ENCODE measurements at places on chromosomes 5 and 9.

DNA sequence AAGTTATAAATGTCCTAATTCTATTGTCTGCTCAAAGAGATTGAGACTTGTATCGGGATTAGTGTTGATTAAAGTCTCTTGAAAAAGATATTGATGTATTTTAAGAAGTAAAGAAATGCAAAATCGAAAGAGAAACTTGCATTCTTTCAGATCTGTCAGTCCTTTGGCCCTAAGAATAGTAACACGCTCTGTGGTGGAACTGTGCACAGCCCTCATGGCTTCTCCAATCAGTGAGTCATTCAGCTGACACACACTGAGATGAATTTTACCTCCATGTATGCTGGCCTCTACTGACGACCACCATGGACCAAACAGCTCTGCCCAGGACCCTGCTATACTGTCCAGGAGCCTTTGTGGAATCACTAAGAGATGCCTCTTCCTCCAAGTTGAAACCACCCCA, 232.4 kb downstream of the ESM1 start:
- peak; percentile 71 for DNase-seq

GRCh38 chr5:2866662-2867372, 115.3 kb upstream of the IRX2 start:
- no peak for DNase-seq

- no peak for DNase-seq
These were observed 21.3 kb downstream of the HK3 start for GRCh38 chr5:176877793-176878331.

DNA sequence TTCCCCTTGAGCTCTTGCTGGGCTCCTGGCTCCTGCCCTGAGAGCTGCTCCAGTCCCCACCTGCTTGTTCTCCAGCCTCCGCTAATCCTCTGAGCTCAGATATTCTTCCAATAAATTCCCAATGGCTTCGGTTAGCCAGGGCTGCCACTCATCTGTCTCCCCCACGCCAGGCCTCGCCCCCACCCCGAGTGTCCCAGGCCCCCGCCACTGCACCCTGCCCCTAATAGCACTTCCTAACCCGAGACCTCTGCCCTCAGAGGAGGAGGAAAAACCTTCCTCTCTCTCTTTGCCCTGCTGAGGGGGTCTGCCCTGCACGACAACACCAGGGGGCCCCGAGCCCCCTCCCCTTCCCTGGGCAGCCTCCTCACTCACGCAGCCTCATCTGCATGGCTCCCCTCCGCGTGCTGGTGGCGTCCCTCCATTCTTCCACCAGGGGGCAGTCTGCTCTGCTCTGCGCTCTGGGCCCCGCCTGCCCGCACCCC, 5.4 kb upstream of the LCN15 start:
- DNase-seq = peak; percentile 55

GRCh38 chr5:132394667-132395259, 25.3 kb downstream of the SLC22A5 start:
- no peak for DNase-seq

- no peak for DNase-seq
These were observed 6.0 kb downstream of the IPPK start for GRCh38 chr9:92663951-92664350.

DNA sequence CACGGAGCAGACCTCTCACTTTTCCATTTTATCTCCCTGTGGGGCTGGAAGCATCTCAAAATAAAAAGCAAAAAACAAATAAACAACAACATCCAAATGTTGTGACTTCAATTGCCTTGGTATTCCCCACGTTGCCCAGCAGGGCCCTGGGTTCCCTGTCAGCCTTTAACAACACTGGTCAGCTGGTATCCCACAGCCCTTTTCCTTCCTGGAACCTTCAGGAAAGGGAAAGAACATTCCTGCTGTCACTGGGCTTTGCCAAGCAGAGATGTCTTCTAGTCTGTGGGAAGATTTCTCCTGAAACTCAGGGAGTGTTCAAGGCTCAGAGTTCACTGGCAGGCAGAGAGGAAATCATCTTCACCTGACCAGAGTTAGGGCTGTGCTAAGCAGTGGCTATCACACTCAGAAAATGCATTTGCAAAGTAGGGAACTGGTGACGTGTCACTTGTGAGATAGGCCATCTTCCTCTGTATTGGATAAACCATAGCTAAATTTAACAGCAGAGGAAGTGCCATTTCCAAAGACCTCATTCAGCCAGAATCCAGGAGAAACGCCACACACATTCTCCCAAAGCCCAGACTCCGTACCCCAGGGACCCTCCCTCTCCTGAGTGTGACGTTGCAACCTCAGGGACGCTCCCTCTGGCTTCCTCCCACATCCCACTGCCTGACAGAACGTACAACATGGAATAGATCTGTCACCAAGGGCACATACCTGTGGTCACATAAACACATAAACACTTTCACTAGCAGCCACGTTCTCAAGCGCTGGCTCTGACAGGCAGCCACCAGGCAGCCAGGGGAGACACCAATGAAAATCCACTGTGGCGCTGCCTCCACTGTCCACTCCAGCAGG, 274.0 kb upstream of the DAPK1 start:
- no peak for DNase-seq

- DNase-seq = no peak
These were observed 34.8 kb downstream of the FBXO38 start for GRCh38 chr5:148418511-148418910.

DNA sequence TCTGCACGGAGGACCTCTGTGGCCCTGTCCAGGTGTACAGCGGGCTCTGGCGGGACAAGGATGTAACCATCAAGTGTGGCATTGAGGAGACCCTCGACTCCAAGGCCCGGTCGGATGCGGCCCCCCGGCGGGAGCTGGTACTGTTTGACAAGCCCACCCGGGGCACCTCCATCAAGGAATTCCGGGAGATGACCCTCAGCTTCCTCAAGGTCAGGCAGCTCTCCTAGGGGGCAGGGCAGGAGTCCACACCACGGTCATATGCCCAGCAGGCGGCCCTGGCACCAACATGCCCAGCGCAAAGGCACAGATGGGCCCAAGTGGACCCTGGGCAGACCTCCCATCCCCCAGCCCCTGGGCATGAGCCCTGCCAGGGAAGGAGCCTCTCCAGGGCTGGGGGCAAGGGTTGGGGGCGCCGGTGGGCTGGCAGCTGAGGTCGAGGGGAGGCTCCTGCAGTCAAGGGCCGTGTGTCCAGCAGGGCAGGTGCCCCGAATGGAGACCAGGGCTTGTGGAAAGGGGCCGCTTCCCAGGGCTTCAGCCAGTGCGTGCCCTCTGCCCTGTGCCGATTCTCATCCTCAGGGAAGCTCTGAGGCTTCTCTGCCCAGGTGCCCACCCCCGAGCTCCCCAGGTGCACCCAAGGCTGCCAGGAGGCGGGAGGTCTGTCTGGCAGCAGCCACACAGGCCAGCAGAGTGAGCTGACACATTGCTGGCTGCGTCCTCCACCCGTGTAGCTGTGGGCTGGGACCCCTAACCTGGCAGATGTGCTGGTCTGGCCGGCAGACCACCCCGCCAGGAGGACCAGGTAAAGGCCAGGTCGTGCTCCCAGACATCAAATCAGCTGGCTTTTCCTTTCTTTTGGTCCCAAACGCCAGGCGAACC, 10.0 kb downstream of the DIPK1B start:
- peak; percentile 28 for DNase-seq

- DNase-seq = no peak
These were observed 192.2 kb downstream of the SPOCK1 start for GRCh38 chr5:137306903-137307302.

GRCh38 chr5:949815-950560, 57.3 kb downstream of the TRIP13 start:
- no peak for DNase-seq

GRCh38 chr9:10050016-10050415, 562.8 kb downstream of the PTPRD start:
- no peak for DNase-seq

DNA sequence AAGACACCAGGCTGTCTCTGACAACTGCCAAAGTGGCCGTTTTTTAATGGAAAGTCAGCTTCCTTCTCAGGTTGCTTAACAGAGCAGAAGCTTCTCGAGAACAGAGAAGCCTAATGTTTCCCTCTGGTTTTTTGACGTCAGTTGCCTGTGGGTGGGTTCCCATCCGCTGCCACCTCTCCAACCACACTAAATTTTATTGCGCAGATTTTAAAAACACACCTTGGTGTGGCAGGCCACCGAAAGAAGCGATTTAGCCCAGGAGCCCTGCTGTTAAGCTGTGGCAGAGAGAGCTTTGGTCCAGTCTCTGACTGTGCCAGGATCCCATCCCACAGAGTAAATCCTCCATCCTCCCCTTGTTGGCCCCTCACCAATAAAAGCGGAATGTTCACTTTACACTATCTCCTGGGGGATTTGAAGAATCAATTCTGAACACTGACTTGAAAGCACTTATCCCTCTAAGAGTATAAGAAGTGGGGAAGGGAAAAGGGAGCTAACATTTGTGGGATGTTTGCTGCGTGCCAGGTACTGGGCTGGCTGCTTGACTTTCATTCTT, 181.6 kb downstream of the AOPEP start:
- DNase-seq = peak; percentile 35

- DNase-seq = no peak
These were observed 15.6 kb downstream of the ANKHD1 start for GRCh38 chr5:140417235-140417634.

GRCh38 chr5:59218424-59219045, 635.7 kb downstream of the RAB3C start:
- peak; percentile 31 for DNase-seq

- DNase-seq = no peak
These were observed 217.5 kb upstream of the SGCD start for GRCh38 chr5:156109317-156110023.

GRCh38 chr9:107675351-107676259, 186.0 kb upstream of the KLF4 start:
- peak; percentile 16 for DNase-seq

- DNase-seq = no peak
These were observed 170.4 kb upstream of the RAI14 start for GRCh38 chr5:34485768-34486030.

DNA sequence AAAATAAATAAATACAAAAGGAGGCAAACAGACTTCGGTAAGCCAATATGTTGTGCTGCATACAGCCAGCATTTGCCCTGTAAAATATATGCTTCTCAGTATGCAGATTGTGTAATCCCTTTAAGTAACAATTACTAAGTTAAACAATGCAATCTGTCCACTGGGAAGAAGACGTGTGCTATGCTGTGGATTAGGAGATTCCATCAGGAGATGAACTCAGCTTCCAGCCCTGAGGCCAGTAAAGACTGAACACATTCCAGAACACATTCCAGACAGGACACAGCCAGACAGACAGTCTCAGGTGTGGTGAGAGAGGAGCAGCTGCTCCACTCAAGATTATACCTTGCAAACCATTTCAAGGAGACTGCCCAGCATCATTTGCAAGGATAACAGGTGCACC, 97.8 kb downstream of the MPDZ start:
- no peak for DNase-seq

DNA sequence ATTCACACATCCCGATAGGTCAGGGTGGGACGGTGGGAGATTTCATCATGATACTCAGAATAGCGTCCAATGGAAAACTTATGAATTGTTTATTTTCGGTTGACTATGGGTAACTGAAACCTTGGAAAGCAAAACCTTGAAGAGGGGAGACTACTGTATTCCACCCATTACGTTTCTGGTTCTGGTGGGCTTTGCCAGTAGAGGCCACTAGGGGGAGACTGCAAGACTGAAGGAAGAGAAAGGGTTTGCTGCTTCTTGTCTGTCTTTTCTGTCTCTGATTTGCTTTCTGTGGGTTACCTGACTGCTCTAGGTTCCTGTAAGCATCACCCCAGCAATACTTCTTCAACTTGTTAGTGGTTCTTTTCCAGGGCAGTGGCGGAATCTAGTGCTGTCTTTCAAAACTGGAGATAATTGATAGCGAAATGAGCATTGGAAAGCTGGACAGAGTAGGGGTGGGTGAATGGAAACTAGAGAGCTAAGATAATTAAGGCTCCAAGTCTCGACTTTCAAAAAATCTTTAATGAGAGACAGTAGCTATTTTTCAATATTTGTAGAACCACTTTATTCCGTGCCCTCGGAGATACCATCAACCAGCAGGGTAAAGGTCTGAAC, 27.0 kb downstream of the GRIN3A start:
- DNase-seq = peak; percentile 32

DNA sequence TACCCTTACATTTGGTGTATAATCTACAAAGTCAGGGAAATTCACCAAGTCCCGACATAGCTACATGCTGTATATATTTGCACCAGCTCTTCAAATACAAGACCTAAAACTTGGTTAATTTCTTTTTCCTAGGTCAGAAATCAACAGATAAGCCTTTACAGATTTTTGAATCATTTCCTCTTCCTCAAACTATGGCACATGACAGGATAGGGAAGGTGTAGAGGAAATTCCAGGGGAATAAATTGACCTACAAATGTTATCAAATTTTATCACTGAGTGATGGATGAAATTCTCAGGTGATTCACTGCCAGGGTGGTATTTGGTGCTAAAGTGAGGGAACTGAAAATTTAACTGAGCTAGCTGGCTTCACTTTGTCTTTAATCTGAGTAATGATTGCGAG, 360.0 kb downstream of the BNC2 start:
- no peak for DNase-seq

DNA sequence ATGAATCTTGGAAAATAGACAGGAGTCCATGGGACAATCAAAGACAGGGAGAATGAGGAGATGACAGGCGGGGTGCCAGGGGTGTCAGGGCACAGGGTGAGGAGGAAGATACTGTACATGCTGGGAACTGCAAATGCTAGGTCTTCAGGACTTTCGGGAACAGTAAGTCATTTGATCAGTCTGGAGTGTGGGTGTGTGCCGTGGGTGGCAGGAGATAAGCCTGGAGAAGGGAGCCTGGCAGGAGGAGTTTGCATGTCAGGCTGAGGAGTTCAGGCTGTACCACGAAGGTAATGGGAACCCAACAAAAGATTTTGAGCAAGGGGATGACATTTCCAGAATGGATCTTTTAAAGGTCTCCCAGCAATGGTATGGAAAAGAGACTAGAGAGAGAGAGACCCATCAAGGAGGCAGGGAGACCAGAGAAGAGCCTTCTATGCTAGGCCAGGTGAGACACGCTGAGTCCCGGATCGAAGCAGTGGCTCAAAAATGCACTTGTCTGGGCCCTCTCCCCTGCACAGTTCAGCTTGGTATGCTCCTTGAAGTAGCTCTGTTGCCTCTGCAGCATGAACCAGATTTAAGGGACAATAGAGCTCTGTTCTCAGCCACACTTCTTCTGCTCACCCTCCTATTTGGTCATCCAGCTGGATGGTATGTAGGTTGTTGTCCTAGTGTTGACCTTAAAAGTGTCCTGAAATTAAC, 77.0 kb upstream of the FER start:
- no peak for DNase-seq

- peak; percentile 27 for DNase-seq
These were observed 14.7 kb downstream of the SLC45A2 start for GRCh38 chr5:33969572-33970452.
